ENCODE measurements at places on chromosomes 2 and 18.

DNA sequence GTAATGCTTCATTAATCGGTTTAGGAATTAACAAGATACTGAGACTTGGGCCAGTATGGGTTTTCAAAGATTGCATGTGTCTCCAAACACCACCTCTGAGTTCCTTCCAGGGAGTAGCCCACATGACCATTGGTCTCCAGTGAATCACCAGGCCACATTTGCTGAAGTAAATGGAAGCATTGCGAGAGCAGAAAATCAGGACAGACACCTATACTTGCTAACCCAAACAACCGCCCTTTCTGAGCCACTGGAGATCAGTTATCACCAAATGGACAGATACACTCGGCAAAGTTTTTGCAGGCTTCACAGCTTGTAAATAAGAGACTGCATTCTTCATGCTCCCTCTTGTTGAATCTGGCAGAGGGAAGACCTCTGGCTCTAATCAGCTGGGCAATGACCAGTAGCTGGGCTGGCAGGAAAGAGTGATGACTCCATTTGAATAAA is 40.9 kb downstream of the GATA6 start:
- no peak for DNase-seq

- no peak for DNase-seq
Observed at GRCh38 chr2:240986787-240987411, 11.5 kb upstream of the SNED1 start.

DNA sequence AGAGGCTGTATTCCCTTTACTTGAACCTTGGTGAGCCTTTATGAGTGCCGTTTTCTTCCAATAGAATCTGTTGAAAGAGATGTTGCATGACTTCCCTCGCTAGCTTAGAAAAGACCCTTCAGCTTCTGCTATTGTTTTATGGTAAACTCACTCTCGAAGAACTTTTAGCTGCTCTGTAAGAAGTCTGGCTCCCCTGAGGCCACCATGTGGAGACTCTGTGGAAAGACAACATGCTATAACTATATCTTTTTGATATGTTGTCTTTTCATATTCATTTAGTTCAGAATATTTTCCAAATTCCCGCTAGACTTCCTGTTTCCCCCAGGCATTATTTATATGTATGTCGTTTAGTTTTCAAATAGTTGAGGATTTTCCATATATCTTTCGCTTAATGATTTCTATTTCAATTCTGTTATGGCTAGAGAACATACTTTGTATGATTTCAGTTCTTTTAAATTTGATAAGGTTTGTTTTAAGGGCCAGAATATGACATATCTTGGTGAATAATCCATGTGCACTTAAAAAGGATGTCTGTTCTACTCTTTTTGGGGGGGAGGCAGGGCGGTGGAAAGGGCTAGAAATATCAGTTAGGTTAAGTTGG is 64.1 kb downstream of the PTPN4 start:
- peak; percentile 15 for DNase-seq

DNA sequence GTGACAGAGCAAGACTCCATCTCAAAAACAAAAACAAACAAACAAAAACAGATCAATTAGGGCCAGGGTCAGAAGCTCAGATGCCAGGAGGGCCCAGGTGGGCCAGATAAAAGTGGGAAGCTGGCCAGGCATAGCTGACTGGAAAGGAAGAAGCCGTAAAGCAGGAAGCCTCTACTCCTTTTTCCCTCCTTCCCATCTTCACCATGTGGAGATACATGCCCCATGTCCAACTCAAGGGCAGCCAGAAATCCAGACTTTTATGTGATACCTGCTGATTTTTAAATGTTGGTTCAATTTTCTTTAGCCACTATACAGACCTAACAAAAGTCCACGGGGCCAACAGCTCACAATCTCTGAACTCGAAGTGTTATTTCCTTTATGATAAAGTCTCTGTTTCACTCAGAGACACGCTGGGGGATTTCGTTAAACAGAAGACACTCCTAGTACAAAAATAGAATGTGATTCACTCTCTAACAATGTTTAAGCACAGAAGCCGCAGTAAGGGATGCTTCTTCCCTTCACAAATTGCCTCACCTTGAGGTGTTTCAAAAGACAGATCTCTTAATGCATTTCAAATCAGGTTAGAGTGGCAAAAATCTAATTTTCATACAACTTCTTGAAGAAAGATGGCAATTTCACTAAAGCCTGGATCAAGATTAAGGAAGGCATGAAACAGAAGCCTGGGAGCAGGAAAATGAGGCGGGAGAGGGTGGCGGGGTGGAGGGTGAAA is 14.0 kb downstream of the TMEM247 start:
- DNase-seq, result peak; percentile 85

- DNase-seq, result no peak
Observed at GRCh38 chr2:73899801-73900336, 7.1 kb downstream of the ACTG2 start.

DNA sequence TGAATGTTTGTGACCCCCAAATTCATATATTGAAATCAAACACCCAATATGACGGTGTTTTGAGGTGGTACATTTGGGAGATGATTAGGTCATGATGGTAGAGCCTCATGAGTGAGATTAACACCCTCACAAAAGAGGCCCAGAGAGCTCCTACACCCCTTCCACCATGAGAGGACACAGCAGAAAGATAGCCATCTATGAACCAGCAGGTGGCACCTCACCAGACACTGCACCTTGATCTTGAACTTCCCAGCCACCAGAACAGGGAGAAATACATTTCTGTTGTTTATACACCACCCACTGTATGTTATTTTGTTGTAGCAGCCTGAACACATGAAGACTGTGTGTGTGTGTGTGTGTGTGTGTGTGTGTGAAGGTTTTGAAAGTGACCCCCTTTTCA is 58.1 kb downstream of the ST3GAL5 start:
- DNase-seq, result peak; percentile 39

GRCh38 chr2:181183878-181184542 is 203.6 kb downstream of the UBE2E3 start:
- DNase-seq, result peak; percentile 36

- no peak for DNase-seq
Observed at GRCh38 chr2:163604941-163605555, 130.8 kb downstream of the FIGN start.

DNA sequence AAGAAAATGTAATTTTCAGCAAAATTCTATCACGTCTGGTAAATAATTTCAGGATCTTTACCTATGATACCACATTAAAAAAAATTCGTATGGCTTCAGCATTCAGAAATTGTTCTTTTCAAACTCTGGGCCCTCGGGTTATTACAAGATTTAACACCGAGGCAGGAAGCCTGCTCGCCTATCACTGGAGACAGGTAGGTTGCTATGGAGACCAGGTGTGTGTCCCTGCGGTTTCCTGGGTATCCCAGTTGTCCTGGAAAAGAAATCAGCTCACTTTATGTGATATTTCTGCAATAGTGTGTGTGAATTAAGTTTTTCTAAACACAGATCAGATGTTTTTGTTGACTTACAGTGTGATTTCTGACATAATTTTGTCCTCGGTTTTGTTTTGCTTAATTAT is 14.2 kb downstream of the HPCAL1 start:
- DNase-seq, result no peak

DNA sequence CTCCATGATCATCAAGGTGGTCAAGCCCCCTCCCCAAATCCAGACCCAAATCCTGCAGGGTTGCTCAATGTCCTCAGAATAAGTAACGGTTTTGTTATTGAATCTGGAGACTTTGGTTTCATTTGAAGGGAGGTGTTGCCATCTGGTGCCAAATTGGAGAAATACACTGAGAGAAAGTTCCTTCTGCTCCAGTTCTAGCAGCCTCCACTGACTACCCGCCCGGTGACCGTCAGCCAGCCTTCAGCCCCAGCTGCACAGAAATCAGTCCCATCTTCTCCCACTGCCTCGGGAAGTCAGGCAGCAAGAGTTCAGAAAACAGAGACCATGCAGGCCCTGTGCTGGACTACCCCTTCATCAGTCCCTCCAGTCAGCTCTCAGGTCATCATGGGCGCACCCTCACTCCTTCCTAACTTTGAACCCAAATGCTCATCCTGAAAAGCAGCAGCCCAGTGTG is 38.7 kb downstream of the PKDCC start:
- DNase-seq, result peak; percentile 55

DNA sequence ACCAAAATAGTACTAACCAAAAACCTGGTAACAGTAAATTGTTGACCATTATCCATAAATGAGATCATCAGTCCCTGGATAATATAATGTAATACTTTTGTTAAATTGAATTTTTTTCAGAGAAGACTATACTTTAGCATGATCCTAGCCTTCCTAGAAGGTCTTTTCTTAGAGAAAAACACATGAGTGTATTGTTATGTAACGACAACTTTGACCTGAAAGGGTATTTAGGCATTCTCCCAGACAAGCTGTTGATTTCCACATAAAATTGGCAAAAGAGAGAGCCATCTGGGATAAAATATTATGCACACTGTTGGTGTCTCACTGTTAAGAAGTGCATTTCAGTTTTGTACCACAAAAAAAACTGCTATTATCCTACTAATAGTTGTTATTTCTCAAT is 120.0 kb upstream of the MAPRE2 start:
- DNase-seq, result no peak

DNA sequence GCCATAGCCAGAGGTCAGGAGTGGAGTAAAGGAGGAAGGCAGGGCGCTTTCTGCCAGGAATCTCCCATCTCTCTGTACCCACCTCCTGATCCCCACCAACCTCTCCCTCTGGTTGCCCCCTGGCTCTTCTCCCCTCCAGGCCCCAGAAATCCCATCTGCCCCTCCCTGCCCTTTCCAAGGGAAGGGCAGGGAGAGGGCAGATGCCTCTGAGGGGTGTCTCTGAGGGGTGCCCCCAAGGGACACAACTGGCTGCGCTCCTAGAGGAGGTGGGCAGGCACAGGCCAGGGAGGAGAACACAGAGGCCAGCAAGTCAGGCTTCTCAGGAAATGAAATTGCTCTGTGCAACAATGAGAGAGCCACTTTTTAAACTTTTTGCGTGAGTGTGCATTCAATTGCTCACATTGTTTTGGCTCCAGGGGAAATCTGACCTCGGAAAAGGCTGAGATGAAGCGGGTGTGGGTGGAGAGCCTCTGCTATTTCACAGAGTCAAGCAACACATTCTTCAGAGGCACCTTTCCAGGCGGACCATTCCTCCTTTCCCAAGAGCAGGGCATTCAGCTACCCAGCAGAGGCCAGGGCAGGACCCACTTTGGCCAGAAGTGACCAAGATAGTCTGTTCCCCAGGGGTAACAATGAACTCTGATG is 125.5 kb downstream of the SMAD7 start:
- no peak for DNase-seq

DNA sequence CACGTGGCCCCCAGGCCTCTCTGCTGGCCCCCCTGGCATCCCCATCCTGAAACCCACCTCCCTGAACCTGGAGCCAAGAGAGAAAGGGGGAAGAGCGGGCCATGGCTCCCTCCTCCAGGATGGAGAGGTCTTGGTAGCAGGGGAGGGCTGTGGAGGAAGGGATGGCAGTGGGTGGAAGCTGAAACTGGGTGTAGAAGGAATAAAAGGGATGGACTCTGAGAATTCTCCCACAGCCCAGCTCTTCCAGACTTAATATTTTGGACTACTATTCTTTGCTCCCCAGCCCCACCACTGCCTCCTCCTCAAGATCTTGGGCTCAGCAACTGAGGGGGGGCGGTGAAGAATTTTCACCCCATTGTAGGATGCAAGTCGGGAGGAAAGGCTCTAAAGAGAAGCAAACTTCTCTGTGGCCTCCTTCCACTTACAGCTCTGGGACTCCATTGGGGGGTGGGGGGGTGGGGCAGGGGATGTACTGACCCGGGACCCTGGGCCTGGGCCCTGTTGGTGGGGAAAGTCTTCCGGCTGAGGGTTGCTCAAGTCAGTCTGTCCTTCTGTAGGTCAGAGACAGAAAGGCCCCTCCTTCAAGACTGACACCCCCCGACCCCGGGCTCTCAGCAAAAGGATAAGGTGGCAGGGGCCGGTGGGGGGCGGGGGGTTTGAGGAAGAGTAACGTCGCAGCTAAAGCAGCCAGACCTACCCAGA is 501 bp downstream of the TNS1 start:
- DNase-seq, result no peak

DNA sequence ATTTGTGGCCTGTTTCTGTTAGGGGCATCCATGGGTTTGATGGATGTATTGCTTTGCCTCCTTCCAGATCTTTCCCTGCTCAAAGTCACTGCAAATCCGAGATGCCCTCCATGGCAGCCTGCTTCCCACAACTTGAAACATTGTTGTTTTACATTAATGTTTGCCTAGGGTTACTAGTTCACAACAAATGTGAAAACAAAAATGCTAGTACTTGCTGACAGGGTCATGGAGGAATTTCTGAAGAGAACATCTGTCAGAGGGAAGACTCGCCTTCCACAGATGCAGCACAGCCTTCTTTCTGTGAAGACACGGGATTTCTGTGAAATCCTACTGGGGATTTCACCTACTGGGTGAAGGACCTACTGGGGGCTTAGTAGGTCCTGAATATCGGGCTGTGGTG is 260.0 kb upstream of the FN1 start:
- no peak for DNase-seq

DNA sequence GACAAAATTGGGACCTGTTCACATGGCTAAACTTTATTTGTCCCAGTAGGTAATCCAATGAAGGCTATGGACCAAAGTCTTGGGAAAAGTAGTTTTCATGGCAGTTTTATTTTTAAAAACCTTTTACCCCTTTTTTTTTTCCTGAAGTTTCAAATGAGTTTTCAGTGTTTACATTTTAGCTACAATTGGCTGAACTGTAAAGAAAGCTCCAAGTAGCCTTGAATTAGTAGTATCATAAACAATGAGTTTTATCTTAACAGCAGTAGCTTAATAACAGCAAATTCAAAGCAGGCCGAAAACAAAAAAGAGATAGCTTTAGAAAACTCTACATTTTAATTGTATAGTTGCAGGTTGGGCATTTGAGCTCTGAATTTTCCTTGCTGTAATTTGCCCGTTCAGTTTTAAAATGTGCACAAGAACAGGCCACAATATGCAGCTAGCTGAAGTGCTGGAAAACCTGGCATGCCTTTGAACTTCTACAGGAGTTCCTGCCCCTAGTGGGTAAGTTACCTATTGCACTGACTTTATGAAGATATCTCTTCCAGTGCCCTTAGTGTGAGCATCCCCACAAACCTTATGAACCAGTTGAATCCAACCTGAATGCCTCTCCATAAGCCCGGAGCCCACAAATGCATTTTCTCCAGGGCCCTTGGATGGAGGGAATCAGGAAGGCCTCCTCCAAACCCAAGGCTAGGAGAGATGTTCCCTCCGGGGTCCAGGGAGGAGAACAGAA is 106.7 kb downstream of the XRCC5 start:
- peak; percentile 83 for DNase-seq

GRCh38 chr2:56801770-56802169 is 618.0 kb downstream of the CCDC85A start:
- DNase-seq, result no peak
